ENCODE measurements at places on chromosomes 4 and X.

DNA sequence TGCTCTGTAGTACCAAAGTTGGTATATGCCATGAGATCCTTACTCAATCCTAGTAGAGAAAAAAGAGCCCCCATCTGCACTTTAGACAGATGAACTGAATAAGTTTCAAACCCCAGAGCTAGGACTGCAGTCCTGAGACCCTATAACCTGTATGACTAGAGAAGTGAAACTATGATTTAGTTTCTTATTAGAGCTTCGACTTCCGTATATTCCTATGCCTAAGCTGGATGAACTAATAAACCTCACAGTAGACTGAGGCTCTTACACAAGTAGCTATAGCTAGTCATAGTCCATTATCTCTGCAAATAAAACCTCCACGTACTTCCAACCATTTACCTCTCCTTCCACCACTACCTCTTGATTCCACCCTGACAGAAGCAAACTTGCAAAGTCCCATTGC is 6.3 kb upstream of the OTUD4 start:
- DNase-seq = no peak

GRCh38 chr4:25441519-25442117 is 64.6 kb downstream of the ANAPC4 start:
- peak; percentile 31 for DNase-seq

- DNase-seq = no peak
These were observed 260.8 kb upstream of the TENM3 start for GRCh38 chr4:181982437-181982836.

DNA sequence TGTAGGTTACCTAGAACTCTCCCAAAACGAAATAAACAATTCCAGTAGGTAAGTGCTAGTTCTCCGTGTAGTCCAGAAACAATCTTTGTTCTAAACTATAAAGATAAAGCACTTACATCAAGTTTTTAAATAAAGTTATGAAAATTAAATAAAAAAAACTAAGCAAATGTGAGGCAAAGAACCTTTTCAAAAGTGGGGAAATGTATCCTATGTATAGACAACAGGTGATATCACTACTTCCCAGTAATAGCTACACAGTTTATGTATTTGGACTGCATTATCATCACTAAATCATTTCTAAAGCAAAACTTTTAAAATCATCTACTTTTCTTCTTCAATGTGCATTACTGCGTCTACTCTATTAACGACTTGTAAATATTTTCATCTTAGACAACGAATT is 2.0 kb downstream of the YTHDC1 start:
- DNase-seq = no peak

DNA sequence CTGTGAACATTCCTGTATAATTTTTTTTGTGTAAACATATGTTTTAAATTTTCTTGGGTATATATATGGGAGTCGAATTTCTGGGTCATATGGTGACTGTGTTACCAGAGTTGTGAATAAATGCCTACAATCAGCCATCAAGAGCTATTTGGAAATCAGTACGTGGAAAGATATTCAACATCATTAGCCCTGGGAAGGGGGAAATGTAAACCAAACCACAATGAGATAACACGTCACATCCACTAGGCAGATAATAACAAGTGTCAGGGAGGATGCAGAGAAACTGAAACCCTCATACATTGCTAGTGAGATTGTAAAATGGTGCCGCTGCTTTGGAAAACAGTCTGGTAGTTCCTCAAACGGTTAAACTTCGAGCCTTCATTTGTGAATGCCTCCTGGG is 43.9 kb downstream of the LUZP4 start:
- DNase-seq = no peak

DNA sequence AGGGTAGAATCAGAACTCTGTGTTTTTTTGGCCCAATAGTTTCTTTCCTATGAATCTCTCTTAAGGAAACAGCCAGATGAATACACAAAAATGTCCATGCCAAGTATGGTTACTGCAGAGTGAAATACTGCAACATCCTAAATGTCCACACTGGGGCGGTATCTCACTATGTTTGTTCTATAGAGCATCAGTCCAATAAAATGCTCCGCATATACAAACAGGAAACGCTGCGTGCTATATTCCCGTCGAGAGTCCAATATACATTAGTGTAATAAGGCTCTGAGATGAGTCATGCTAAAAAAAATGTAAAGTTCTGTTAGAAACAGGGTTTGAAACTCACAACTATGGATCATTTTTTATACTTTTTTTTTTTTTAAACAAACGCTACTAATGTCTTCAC is 72.9 kb upstream of the ENOX2 start:
- DNase-seq = peak; percentile 60

- DNase-seq = no peak
These were observed 54.4 kb downstream of the CBR4 start for GRCh38 chr4:168955674-168956073.

DNA sequence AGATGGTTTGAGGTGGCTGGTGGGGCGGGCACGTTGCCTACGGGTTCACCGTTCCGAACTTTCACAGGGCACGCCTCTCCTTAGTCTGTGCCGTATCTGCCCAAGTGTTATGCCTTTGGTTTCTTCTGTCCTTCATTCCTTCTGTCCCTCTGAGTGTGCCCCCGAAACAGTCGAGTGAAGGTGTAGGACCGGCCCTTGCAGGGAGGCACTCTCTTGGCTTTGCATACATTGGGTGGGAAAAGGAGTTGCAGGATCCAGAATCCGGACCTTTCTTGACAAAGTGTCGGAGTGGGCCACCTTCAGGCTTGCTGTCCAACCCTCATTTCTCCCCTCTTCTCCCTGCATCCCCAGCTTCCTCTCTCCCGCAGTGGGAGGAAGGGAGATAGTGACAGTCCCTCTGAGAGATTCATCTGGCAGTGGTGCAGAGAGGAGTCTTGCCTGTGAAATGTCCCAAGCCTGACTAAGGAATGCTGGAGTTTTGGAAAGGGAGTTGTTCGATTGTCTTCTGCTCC is 569 bp downstream of the ARFIP1 start:
- no peak for DNase-seq

- DNase-seq = no peak
These were observed 102.5 kb downstream of the CPEB2 start for GRCh38 chr4:15104825-15105224.

DNA sequence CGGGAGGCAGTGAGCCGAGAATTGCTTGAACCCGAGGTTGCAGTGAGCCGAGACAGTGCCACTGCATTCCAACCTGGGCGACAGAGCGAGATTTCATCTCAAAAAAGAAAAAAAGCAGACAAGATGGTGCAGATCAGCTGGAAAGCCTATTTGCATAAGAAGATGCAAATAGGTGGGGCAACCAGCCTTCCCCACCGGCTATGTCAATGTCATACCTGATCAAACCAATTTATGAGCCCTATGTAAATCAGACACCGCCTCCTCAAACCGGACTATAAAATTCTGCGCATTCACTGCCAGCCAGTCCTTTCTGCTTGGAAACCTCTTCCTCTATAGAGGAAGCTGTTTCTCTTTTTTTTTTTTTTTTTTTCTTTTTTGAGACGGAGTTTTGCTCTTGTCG is 64.5 kb upstream of the CHRNA9 start:
- no peak for DNase-seq

- no peak for DNase-seq
These were observed 30.5 kb upstream of the NSG1 start for GRCh38 chr4:4356106-4357041.

GRCh38 chr4:137927972-137928371 is 314.2 kb downstream of the SLC7A11 start:
- no peak for DNase-seq

Data from LNCaP clone FGC (cell line).